CD8-positive, alpha-beta memory T cell (primary cell): ENCODE measurements at places on chromosomes 2 and 18.

DNA sequence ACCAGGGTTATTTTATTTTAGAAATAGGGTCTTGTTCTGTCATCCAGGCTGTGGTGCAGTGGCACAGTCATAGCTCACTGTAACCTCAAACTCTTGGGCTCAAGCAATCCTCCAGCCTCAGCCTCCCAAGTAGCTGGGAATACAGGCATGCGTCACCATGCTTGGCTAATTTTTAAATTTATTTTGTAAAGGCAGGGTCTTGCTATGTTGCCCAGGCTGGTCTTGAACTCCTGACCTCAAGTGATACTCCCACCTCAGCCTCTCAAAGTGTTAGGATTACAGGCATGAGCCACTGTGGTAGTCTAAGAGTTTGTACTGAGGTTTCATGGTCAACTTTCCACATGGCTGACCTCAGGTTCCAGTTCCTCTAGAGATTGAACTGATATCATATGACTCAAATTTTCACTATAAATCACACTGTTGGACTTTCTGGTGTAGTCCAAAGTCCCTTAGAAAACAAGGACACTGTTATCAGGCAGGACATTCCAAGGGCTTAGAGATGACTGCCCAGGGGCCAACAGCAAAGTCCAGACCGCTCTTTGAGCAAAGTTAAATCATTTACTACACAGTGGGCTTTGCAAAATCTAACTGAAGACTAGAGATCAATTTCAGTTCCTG is 82.0 kb upstream of the MEX3C start:
- DNase-seq, result no peak

DNA sequence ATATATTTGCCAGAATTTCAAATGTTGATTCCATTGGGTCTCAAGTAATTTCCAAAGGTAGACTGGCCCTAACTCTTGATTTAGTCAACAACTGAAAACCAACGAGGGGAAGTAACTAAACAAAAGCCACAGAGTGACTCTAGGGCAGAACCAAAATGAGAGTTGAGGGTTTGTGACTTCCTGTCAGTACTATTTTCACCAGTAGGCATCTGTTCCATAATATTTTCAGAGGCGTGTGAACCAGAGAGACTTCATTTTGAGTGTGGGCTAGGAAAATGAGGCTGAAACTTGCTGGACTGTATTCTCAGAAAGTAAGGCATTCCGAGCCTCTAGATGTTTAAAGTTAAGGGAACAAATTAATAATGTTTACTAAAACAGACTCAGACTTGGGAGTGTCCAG is 70.6 kb downstream of the GDF7 start:
- DNase-seq, result no peak

DNA sequence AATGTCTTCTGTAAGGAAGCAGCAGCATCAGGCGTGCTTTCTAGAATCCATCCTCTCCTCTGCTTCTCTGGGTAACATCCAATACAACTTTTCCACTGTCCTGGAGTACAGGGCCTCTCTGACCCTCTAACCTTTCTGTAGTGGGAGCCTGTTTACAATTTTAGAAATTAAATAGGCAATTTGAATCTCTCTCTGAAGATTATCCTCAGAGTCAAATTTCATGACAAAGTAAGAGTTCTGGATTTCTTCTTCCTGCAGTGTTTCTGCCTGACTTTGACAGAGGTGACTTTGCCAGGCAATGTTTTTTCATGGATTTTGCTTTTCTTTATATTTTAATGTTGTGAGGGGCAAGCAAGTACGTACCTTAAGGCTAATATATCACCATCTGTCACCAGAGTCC is 558.4 kb downstream of the PARD3B start:
- no peak for DNase-seq

- no peak for DNase-seq
Measured at GRCh38 chr18:37871561-37871960, 306.0 kb upstream of the CELF4 start.

- DNase-seq, result no peak
Measured at GRCh38 chr2:28045676-28046351, 155.3 kb downstream of the BABAM2 start.

GRCh38 chr18:10418836-10419235 is 35.6 kb upstream of the APCDD1 start:
- no peak for DNase-seq

- no peak for DNase-seq
Measured at GRCh38 chr2:238567996-238568395, 141.3 kb downstream of the ASB1 start.
